ENCODE measurements at places on chromosomes 5 and 9. TPM values are rescaled to one million over a fixed set of nuclear protein-coding genes. Genes with fewer than 3 reads are reported as not detected.

DNA sequence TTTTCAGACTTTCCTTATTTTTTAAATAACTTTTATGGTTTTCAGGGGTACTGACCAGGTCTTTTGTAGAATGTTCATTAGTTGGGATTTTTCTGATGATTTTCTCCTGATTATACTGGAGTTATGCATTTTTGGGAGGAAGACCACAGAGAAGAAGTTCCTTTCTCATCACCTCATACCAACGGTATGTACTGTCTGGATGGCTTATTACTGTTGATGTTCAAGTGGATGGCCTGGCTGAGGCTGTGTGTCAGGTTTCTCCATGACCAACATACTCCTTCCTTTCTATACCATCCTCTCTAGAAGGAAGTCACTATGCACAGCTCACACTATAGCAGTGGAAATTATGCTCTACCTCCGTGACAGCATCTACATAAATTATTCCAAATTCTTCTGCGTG is 71.1 kb upstream of the NR3C1 start:
- H3K4me3 ChIP-seq = no peak overlapping the region
- no peaks in the 10 kb centered on the region for H3K4me1 ChIP-seq
- DNase-seq = no peak
- H3K27ac ChIP-seq = no peak overlapping the region
- no peaks in the 10 kb centered on the region for H3K36me3 ChIP-seq
- no peaks in the 10 kb centered on the region for H3K27me3 ChIP-seq

GRCh38 chr5:96699186-96699820 is 37.1 kb downstream of the CAST start:
- peaks cover 9% of the 10 kb centered on the region for H3K4me1 ChIP-seq
- no peaks in the 10 kb centered on the region for H3K36me3 ChIP-seq
- H3K27ac ChIP-seq = no peak overlapping the region
- no peaks in the 10 kb centered on the region for H3K27me3 ChIP-seq

The MAP3K1 gene
- total RNA-seq = 12.6 TPM

GRCh38 chr9:137882506-137882821 is 4.9 kb downstream of the CACNA1B start:
- no peaks in the 10 kb centered on the region for H3K4me1 ChIP-seq
- H3K36me3 ChIP-seq = no peaks in the 10 kb centered on the region
- DNase-seq = no peak
- no peak overlapping the region for H3K27ac ChIP-seq
- H3K27me3 ChIP-seq = no peaks in the 10 kb centered on the region

- H3K27me3 ChIP-seq = no peaks in the 10 kb centered on the region
- no peak overlapping the region for H3K27ac ChIP-seq
- peaks cover 12% of the 10 kb centered on the region for H3K4me1 ChIP-seq
- H3K36me3 ChIP-seq = no peaks in the 10 kb centered on the region
- no peak overlapping the region for H3K4me3 ChIP-seq
Measured at GRCh38 chr9:132946211-132946610, 1.8 kb upstream of the TSC1 start.

DNA sequence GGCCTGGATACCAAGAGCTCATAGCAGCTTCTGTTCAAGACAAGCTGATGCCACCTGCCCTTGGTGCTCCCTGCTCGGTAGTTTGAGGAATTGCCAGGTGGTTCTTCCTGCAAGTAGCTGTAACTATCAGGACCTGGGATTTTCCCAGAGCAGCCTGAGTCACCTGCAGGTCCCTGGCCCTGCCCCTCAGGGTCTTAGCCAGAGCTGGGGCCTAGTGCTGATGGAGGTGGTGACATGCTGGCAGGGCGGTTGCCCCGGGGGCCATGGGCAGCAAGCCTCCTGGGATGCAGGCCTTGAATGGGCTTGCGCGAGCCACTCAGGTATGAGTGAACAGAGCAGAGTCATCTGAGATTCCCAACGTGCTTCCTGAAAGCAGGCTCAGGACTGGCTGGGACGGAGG is 262.3 kb downstream of the HSPA4 start:
- H3K27me3 ChIP-seq = no peaks in the 10 kb centered on the region
- H3K36me3 ChIP-seq = no peaks in the 10 kb centered on the region
- H3K27ac ChIP-seq = no peak overlapping the region
- no peaks in the 10 kb centered on the region for H3K4me1 ChIP-seq

Data from pancreas (tissue), 10 donors.